Naive thymus-derived CD4-positive, alpha-beta T cell (primary cell): ENCODE measurements at places on chromosomes 16 and 17.

DNA sequence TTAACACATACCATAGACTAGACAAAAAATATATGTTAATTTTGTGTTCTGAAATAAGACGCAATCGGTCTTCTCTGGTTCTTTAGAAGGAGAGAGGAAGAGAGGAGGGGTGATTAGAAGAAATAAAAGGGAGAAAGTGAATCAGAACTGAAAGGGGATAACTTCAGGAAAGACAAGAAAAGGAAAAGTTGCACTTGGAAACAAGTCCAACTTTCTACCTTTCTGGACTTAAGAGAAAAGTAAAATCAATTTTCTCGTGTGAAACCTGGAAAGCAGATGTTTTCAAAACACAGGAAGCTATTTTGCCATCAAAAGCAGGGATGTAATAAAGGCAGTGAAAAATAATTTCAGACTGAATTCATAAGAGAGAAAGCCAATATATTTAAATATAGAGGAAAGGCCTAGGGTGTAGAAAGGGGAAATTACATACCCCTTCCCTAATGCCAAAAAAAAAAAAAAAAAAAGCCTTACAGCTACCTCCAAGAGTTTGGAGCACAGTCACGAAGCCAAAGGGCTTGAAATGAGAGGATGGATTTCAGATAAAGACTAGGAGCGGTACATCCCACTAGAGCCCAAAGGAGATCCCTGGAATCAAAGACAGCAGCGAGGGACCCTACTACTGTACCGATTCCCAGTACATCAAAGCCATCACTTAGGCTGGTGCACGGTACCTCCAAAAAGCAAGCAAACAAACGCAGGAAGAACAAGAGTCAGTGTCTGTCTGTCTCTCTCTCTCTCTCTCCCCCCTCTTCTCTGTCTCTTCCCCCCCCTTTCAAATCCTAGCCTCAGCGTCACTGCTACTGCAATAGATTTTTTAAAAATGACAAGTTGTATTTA is 12.1 kb upstream of the ZFHX3 start:
- DNase-seq: no peak
- H3K27me3 ChIP-seq: no peaks in the 10 kb centered on the region
- H3K27ac ChIP-seq: no peak overlapping the region
- no peak overlapping the region for H3K4me3 ChIP-seq

DNA sequence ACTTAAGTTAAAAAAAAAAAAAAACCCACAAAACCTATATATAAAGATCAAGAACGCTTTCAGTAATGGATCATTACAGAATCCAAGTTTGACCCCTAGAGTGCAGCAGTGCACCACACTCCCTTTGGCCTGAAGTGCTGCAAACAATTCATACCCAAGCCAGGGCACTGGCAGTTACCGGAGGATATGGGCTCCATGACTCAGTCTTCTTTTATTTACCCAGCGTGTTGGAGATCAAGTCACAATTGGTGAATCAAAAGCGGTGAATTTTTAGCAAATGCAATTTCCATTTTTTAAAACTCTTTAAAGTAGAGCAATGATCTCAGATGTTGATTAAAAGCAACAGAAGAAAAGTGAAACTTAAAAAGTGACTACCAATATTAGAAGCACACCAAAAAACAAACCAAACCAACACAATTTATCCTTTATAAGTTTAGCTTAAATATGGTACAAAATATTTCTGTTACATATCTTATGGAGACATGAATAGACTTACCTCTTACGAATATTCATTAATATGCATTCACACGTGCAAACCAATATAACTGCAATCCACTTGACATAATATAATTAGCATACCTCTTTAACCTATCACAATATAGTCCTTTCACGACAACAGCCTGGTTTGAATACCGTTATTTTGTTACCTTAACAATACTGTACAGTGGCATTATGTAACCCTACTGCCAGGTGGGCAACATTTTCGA is 46.3 kb downstream of the ZNF652 start:
- H3K27ac ChIP-seq: no peak overlapping the region
- no peaks in the 10 kb centered on the region for H3K27me3 ChIP-seq
- H3K4me1 ChIP-seq: no peaks in the 10 kb centered on the region
- H3K36me3 ChIP-seq: peaks cover 18% of the 10 kb centered on the region
- peak; percentile 78 for DNase-seq

GRCh38 chr17:21019976-21020586 is 22.7 kb downstream of the USP22 start:
- no peak overlapping the region for H3K27ac ChIP-seq
- H3K36me3 ChIP-seq: peaks cover 90% of the 10 kb centered on the region
- no peaks in the 10 kb centered on the region for H3K27me3 ChIP-seq
- H3K4me3 ChIP-seq: no peak overlapping the region

DNA sequence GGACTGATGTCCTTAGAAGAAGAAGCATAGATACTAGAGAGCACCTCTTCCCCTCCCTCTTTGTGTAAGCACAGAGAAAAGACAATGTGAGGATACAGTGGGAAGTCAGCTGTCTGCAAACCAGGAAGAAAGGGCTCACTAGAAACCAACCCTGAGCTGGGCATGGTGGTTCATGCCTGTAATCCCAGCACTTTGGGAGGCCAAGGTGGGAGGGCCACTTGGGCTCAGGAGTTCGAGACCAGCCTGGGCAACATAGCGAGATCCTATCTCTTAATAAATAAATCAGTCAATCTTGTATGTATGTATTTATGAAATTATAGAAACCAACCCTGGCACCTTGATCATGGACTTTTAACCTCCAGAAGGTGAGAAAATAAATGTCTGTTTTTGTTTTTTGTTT is 118.3 kb downstream of the NPIPB5 start:
- H3K4me3 ChIP-seq: no peak overlapping the region
- no peak overlapping the region for H3K27ac ChIP-seq
- H3K27me3 ChIP-seq: no peaks in the 10 kb centered on the region
- DNase-seq: no peak
- H3K36me3 ChIP-seq: no peaks in the 10 kb centered on the region

DNA sequence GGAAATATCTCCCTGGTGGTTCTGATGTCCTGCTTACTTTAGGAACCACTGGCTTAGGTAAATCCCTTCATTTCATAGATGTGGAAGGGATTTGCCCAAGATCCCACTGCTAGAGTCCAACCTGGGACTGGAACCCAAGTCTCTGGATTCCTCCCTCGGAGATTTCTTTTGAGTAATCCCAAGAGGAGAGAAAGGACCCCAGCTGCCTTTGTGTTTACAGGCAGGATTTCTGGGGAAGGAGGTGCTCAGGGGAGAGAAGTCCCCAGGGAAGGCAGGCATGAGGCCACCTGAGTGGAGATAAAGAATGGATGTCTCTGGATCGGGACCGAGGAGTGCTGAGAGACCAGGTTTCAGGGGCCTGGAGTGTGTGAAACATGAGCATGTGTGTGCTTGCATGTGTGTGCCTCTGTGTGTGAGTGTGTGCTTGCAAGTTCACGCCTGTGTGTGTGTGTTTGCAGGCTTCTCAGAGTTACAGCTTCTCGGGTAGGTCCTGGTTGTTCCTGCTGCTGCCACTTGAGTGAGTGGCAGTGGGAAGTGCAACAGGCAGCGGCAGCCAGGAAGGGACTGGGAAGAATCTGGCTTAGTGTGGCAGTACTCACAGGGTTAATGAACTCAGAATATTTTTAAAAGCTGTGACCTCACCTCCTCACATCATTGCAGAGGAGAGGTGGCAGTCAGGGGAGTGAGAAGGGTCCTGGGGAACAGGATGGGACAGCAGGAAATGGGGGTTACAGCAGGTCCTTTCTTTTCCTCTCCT is 2.2 kb downstream of the KCNH6 start:
- no peaks in the 10 kb centered on the region for H3K36me3 ChIP-seq
- no peaks in the 10 kb centered on the region for H3K27me3 ChIP-seq
- H3K4me1 ChIP-seq: no peaks in the 10 kb centered on the region
- H3K27ac ChIP-seq: no peak overlapping the region
